ENCODE measurements at places on chromosomes 1 and 21. TPM values are rescaled to one million over a fixed set of nuclear protein-coding genes. Genes with fewer than 3 reads are reported as not detected.

OR2T29 gene
- not detected for total RNA-seq

ITGB2 gene
- total RNA-seq = 370 TPM

SAMD11 gene
- total RNA-seq = 9.3 TPM

LENEP gene
- not detected for total RNA-seq

RHBG gene
- total RNA-seq = 0.24 TPM

DNA sequence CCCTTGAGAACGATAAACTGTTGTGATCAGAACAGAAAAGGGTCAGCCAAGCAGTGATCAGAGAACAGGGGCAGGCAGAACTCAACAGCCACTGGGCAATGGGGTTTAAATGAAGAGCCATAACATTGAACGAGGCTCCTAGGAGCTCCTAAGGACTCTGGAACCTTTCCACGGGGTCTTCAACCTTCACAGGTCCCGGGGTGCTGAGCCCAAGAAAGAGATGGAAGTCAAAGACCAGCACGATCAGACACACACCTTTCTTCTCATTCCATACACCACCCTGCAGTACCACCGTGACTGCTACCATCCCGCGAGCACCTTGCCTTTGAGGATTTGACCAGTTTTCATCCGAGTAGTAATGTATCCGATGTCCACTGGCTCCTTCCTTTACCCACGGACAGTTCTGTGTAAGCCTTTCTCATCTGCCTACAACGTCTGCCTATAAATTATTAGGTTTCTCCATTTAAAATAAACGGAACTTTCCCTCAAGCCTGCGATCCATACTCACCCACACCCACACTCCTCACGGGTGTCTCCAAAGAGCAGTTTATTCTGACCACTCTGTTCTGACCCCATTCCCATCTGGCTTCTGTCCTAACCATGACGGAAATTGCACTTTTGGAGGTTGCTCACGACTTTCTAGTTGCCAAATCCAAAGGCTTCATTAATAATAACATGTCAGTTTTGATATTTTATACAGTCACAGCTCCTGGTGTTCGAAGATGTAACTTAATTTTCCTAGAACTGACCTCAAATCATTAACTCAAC is 16.8 kb upstream of the HHAT start:
- H3K36me3 ChIP-seq = no peaks in the 10 kb centered on the region
- peaks cover 13% of the 10 kb centered on the region for H3K4me1 ChIP-seq
- DNase-seq = no peak
- no peaks in the 10 kb centered on the region for H3K27me3 ChIP-seq
- H3K4me3 ChIP-seq = peak overlapping the region; percentile 45
- H3K27ac ChIP-seq = peak overlapping the region; percentile 80

DNA sequence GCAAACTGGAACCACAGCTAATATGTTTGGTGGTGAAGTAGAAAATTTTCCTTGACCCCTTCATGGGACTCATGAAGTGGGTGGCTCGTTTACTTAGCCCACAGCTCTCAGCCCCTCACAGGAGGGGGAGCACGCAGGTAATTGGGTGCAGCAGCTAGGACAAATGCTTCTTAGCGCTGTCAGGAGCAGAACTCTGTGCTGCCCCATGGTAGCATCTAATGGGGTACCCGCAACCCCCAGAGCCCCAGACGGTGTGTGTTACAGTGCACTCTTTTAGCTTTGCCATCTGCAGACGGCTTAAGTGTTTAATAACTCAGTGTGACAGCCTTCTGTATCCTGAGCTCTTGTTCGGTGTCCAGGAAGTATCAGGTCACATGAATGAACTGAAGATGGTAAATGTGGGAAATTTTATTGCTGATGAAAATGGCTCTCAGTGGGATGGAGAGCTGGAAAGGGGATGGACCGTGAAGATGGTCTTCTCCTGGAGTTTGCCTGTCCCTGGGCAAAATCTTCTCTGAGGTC is 189.6 kb upstream of the ZRANB2 start:
- H3K27ac ChIP-seq = no peak overlapping the region
- H3K4me3 ChIP-seq = no peak overlapping the region
- H3K27me3 ChIP-seq = no peaks in the 10 kb centered on the region
- no peak for DNase-seq
- no peaks in the 10 kb centered on the region for H3K4me1 ChIP-seq

- H3K36me3 ChIP-seq = no peaks in the 10 kb centered on the region
- H3K4me3 ChIP-seq = no peak overlapping the region
- no peak overlapping the region for H3K27ac ChIP-seq
- H3K4me1 ChIP-seq = no peaks in the 10 kb centered on the region
- peak; percentile 74 for DNase-seq
These were observed 58.4 kb upstream of the CXADR start for GRCh38 chr21:17454315-17455027.

- H3K4me1 ChIP-seq = peaks cover 8% of the 10 kb centered on the region
- no peak for DNase-seq
- H3K36me3 ChIP-seq = peaks cover 48% of the 10 kb centered on the region
- no peak overlapping the region for H3K27ac ChIP-seq
- H3K4me3 ChIP-seq = no peak overlapping the region
These were observed 35.3 kb downstream of the MTF2 start for GRCh38 chr1:93114391-93114790.
